Gastroesophageal sphincter (tissue), 4 donors: ENCODE measurements at places on chromosomes 11 and 22.

DNA sequence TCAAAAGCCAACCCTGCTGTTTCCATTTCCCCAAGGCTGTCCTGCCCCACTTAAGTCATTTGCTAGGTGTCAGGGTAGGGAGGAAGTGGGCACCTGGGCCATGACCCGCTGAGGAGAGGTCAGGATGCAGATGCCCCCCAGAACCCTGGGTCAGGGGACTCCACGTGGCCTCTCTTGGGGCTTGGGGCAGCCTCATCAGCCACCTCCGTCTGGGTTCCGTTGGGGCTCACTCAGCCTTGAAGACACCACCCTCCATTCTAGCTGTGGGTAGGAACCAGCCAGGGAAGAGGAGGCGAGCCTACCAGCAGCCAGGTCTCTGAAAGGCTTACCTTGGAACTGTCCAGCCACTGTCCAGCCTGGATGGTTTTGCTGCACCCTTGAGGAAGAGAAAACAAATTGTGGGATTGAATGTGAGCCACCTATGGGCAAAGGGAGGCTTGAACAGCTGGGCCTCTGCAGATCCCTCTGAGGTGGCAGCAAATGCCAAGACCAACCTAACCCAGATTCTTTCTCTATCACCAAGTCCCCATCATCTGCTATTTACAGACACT is 2.5 kb downstream of the APOL4 start:
- ATAC-seq, result no peak

GRCh38 chr11:120391854-120392253 is 55.6 kb downstream of the ARHGEF12 start:
- ATAC-seq, result no peak

GRCh38 chr11:31236143-31236542 is 133.4 kb downstream of the DCDC1 start:
- ATAC-seq, result no peak

- no peak for ATAC-seq
Observed at GRCh38 chr11:106456647-106457046, 379.2 kb downstream of the AASDHPPT start.

DNA sequence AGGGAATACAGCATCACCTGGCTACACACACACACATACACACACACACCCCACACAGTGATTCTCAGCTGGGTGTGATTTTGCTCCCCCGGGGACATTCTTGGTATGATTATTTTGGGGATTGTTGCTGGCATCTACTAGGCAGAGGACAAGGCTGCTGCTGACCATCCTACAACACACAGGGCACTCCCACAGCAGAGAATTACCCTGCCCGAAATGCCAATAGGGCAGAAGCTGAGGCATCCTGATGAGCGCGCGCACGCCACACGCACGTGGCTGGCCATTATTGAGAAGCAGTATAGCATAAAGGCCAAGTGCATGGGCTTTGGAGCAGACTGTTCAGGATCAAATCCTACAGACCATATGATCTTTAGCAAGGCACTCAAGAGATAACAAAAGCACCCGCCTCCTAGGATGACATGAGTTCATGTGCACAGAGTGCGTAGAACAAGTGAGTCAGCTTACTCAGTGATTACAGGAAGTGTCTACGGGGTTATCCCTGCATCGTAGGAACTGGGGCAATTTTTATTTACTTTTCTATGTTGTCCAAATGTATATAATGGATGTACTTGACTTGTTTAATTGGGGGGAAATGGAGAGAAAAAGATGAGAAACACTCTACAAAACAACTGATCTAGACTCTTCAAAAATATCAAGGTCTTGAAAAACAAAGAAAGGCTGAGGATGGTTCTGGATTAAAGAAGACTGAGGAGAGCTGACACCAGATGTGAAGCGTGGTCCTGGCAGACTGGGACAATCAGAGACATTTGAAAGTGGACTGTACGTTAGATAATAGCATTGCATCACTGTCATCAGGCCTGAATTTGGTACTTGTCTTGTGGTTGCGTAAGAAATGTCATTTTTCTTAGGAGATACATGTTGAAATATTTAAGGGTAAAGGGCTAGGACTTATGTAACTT is 7.2 kb upstream of the EHD1 start:
- ATAC-seq, result no peak

- ATAC-seq, result no peak
Observed at GRCh38 chr11:69439127-69439526, 42.3 kb upstream of the LINC01488 start.

- ATAC-seq, result no peak
Observed at GRCh38 chr11:20342347-20343141, 21.0 kb upstream of the HTATIP2 start.

DNA sequence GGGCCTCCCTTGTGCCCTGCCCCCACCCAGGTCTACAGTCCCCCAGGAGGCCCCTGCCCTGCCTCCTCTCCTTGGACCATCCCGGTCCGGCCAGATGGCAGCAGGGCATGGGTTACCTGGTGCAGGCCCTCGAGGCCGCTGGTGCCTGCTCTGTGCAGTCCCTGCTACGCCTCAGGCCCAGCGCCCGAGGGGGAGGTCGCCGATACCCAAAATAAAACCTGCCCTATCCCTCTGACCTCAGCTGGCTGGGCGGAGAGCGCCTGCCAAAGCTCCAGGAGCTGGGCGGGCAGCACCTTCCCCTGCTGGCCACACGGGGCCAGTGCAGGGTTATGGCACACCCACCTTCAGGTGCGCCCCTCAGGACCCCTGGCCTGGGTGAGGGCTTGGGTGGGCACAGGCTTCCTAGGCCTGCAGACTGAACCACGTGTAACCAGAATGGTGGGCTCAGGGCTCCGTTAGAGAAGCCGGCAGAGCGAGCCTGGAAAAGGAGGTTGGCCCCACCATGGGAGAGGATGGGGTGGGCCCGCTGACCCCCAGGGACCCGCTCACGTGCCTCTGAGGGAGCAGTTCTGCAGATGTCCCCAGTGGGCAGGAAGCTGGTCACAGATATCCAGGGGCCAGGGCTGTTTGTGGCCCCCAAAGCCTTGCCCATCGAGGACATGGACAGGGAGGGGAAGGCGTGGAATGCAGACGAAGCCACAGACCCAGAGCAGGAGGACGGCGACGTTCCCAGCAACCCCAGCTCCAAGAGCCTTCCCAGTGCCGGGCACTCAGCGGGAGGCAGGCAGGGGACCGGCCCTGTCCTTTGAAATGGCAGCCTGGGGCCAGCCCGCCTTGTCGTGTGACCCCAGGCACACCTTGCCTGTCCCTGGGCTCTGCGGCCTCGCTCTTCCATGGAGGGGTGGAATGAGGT is 1.7 kb upstream of the TNNT3 start:
- no peak for ATAC-seq

GRCh38 chr11:65315204-65315865 is 669 bp downstream of the CDC42EP2 start:
- ATAC-seq, result peak; percentile 44

GRCh38 chr11:95247127-95247684 is 16.2 kb upstream of the SESN3 start:
- no peak for ATAC-seq

GRCh38 chr11:128663824-128664223 is 30.0 kb upstream of the FLI1 start:
- ATAC-seq, result no peak

DNA sequence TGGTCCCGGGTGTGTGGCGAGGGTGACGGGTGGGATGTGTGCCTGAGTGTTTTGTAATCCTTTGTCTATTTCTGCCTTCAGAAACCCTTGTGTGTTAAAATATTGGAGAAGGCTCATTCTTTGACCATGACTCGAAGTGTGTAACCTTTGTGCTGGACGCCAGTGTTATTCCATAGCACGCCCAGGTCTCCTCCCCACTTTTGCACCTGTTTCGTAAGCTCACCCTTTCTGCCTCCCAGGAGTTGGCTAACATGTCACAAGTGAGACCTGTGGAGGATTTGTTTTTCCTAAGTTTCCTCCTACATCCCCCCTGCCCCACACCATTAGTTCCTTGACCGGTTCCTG is 382 bp downstream of the C11orf54 start:
- ATAC-seq, result peak; percentile 75

DNA sequence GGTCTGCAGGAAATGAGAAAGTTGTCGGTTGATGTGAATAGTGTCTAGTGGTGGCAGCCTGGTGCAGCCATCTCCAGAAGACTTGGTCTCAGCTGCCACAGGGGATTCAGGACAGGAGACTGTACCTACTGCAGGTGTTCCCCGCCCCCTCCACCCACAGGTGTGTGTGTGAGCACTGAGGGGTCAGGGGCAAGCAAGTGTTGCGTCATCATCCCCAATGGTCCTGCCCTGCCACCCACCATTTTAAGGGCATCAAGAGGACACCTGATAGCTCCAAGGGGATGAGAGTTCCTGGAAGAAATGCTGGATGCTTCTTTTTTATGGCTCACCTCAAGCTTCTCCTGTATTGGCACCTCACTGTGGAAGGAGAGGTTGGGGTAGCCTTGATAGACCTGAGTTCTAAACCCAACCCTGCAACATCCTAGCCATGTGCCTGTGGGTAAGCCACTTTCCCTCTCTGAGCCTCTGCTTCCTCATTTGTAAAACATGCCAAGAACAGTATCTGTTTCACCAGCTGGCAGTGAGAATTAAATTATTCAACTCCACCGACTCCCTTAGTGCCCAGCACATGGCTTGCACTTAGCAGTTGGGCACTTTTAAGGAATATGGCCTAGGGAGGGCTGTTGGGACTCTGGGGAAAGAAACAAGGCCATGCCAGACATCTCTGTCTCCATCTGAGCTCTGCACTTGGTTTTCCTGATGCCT is 6.1 kb downstream of the C11orf91 start:
- no peak for ATAC-seq

GRCh38 chr22:24975813-24976341 is 23.4 kb downstream of the KIAA1671 start:
- peak; percentile 65 for ATAC-seq

DNA sequence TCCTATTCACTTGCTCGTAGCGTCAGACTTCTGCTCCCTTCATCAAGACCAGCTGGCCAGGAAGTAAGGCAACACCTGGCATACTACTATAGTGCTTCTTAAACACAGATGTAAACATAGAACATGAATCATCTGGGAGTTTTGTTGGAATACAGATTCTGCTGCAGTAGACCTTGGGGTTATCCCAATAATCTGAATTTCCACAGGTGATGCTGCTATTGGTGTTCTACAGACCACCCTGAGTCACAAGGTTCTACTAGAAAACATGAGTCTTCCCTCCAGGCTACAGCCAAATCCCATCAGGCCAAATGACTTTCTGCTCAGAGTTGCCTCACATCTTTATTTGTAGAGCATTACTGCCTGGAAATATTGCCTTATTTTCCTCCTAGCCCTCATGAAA is 175.2 kb downstream of the NELL1 start:
- no peak for ATAC-seq

DNA sequence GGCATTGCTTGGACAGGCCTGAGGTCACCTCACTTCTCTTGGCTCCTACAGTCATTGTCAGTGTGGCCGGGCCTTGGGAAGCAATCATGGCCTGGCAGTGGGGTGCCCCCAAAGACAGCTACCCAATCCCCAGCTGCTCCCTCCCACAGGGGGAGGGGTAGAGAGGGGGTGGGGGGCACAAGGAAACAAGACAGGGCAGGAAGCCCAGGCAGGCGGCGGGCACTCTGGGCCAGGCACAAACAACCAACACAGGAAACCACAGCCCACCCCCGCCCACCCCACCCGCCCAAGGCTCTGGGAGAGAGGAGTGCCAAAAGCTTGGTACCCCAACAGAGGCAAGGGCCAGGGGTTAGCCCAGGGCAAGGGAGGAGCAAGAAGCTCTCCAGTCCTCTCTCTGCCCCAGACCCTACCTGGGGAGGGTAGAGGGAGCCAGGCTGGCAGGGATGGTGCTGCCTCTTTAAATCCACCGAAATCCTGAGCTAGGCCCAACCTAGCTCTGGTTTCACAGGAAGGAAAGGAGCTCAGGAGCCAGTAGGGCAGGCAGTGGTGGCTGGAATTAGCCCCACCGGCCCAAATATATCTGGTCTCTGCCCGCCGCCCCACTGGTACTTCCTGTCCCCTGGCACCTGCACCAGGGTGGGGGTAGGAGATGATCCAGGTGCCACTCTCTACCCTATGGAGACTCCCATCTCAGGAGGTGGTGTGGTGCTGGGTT is 12.2 kb downstream of the BCL9L start:
- no peak for ATAC-seq

DNA sequence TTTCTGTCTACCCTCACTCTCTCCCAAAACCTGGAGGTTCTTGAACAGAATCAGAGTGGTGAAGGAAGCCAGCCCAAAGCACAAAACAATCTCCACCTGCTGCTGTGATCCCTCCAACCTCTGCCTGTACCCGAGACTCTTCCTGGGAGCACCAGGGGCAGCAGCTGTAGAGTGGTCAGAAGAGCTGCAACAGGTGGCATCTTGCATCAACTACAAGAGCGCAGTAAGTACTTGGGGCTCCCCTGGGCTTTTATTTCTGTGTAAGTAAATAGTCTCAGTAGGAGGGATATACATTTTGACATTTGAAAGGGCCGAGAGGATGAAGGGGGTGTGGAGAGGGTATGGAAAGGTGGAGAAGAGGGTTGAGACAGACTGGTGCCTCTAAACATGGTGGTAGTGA is 8.3 kb upstream of the UBQLNL start:
- ATAC-seq, result no peak

DNA sequence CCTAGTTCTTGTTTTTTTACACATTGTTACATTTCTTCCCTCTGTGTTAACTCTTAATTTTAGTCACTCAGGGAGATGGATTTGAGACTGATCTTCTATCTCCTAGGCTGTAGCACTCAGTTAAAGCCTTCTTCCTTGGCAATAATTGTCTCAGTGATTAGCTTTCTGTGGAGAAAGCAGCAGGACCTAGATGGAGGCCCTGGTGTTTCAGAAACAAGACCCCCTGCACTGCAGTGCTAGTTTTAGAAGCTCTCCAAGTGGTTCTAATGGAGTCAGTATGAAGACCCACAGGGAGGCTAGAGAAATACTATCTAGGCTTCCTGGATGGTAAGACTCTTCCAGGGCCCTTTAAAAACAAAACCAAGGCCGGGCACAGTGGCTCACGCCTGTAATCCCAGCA is 4.1 kb upstream of the PC start:
- ATAC-seq, result no peak

DNA sequence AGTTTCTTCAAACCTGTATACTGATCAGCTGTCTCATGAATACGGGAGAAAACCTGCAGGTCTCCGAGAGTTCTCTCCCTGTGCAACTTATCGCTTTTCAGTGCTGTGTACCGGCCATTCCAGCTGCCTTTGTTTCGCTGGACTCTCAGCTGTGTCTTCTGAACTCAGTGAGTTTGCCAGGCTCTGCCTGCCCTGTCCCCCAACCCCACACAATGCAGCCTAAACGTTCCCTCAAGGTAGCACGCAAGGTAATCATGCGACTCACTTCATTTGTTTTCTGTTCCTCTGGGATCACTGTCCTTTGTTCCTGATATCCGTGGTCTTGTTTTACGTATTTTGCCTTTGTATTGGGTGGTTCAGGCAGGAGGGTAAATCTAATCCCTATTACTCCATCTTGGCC is 13.5 kb downstream of the RBM7 start:
- no peak for ATAC-seq

- no peak for ATAC-seq
Observed at GRCh38 chr11:65204143-65204542, 22.4 kb downstream of the CAPN1 start.

DNA sequence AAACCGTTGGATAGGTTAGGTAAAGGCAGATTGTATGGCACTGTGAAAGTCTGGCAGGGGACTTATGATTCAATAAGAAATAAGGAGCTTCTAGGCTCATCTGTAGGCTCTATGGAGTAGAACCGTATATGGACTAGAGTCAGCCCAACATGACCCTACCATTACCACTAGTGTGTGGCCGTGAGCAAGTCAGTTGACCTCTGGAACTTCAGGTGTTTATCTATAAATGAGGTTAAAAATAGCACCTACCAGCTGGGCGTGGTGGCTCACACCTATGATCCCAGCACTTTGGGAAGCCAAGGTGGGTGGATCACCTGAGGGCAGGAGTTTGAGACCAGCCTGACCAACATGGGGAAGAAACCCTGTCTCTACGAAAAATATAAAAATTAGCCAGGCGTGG is 4.4 kb downstream of the HINFP start:
- no peak for ATAC-seq

- no peak for ATAC-seq
Observed at GRCh38 chr22:34805771-34806170, 260.2 kb upstream of the ISX start.
